ENCODE measurements at places on chromosomes 16 and 17.

DNA sequence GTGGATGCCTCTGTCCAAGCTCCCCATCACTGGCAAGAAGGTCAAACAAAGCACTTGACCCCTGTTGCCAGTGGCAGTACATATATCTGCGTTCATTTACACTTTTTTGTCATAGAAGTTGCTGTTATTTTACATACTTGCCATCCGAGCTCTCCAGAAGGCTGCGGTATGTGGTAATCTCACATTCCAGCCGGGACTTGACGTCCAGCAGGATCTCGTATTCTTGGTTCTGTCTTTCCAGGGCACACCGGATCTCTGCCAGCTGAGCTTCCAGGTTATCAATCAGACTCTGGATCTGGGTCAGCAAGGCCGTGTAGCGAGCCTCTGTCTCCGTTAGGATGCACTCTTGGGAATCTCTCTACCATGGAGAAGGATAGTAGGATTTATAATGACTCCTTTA is 6.6 kb downstream of the KRT39 start:
- DNase-seq: no peak

- DNase-seq: no peak
These were observed 47.9 kb downstream of the RAB11FIP3 start for GRCh38 chr16:473046-474043.

GRCh38 chr16:11169641-11170040 is 86.4 kb downstream of the SOCS1 start:
- no peak for DNase-seq

DNA sequence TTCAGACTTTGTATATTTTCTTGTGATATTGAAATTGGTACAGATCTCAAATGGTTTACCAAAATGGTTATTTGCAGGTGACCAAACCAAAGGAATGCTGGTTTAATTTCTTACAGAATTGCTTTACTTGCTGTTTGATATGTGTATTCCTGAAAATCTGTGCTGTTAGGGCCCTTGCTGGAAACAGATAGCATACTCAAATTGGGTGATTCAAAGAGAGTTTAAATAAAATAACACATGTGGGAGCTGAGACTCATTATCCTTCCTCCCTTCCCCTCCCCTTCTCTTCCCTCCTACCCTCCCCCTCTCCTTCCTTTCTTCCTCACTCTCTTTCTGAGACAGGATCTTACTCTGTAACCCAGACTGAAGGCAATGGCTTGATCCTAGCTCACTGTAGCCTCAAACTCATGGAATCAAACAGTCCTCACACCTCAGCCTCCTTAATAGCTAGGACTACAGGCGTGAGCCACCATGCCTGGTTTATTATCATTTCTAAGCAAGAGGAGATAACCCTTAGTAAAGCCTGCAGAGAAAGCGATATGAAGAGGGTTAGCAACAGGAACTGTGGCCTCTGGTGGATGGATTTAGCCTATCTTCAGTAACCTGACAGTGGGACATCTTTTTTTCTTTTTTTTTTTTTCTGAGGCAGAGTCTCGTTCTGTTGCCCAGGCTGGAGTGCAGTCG is 141.9 kb downstream of the BCAS3 start:
- DNase-seq: no peak

GRCh38 chr17:44970136-44970741 is 2.1 kb upstream of the C1QL1 start:
- no peak for DNase-seq

DNA sequence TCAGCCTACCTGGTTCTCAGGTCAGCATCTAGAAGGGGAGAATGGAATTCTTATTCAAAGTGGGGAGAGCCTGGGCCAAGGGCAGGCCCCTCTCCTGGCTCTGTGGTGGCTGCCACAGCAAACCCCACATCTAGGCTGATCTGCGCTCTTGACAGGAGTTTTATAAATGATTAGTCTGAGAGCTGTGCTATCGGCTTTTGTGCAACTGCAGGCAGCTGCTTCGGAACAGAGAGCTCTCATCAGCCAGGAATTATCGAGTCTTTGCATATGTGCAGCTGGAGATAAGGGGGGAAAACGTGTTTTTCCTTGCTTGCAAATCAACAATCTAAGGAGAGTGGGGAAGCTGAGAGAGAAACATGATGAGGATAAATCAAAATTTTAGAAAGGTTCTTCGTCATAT is 91.7 kb downstream of the HS3ST3A1 start:
- no peak for DNase-seq

DNA sequence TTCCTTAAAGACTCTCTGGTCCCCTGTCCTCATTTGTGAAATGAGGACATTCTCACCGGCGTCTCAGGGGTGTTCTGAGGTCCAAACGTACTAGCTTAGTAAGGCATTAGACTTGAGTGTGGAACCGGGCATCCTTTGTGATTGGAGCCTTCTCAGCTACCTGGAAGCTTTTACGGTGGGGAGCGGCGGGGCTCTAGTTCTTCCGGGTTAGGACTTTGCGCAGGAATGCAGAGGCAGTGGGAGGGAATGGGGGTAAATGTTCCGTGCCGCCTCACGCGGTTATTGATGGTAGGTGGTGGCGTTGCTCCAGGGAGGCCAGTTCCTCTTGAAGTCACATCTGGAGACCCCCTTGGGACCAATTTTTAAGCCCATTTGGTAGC is 113.6 kb downstream of the SNX29 start:
- DNase-seq: no peak

- no peak for DNase-seq
These were observed 20.1 kb upstream of the CLEC19A start for GRCh38 chr16:19265380-19265930.

DNA sequence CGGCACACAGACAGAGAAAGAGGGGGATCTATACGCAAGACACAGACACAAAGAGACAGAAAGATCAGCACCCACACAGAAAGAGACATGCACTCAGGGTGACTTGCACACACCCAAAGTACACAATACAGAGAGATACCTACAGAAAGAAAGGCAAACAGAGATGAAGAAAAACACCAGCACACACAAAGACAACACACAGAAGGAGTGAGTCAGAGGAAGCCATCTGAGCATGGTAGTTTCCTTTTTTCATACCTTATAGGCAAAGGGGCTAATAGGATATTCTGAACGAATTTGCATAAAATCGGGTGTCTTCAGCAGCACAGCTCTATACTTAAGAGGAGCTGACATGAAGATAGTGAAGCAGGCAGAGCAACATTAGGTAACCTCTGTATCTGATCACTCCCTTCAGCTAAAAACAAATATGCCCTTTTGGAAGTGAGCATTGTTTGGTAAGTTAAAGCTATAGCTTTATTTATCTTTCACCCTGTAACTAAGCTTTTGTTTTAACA is 198.6 kb downstream of the AATF start:
- peak; percentile 40 for DNase-seq

- DNase-seq: no peak
These were observed 18.8 kb downstream of the GSE1 start for GRCh38 chr16:85631802-85632393.

GRCh38 chr17:82767041-82767754 is 15.3 kb downstream of the TBCD start:
- peak; percentile 71 for DNase-seq

DNA sequence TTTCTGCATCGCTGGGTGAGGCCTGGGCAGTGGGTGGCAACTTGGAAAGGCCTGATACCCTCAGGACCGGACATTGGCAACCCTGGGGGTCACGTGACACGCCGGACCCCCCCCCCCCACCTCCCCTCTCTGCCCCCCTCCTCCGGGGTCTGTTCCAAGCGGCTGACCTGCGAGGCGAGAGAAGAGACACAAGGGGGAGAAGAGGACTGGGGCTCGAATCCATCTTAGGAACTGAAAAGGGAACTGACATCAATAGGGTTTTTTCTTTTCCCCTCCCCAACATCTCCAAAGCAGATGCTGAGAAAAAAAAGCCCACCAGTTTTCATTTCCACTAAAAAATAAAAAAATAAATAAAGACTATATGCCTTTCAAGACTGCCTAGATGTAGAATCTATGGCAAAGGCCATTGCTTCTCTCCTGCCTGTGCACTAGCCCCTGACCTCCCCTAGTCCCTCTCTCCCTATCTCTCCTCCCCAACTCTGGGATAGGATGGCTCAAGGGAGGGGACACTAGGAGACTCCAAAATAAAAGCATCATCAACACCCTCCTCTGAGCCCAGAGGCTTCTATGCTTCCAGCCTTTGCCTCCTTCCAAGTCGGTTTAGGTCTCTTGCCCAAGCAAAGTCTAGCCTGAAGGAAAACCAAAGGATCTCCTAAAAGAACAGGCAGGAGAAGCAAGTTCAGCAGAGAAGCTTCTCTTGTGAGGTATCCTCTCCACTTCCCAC is 7.7 kb upstream of the HOXB2 start:
- DNase-seq: no peak

DNA sequence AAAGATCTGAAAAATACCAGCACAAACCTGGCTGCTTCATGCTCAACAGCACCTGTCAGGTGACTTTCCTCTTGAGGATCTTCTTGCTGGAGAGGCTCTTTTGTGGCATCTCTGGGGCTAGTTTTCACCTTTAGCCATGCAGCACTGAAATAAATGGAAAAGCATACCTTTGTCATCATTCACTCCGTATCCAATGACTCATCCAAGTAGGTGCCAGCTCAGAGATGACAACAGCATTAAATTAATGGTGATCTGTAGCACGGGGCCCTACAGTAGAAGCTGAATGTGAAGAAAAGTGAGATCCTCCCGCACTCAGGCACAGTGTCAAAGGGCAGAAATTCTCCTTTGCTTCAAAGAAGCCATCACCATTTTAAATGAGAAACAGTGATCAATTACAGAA is 32.2 kb downstream of the KIAA0753 start:
- DNase-seq: no peak

DNA sequence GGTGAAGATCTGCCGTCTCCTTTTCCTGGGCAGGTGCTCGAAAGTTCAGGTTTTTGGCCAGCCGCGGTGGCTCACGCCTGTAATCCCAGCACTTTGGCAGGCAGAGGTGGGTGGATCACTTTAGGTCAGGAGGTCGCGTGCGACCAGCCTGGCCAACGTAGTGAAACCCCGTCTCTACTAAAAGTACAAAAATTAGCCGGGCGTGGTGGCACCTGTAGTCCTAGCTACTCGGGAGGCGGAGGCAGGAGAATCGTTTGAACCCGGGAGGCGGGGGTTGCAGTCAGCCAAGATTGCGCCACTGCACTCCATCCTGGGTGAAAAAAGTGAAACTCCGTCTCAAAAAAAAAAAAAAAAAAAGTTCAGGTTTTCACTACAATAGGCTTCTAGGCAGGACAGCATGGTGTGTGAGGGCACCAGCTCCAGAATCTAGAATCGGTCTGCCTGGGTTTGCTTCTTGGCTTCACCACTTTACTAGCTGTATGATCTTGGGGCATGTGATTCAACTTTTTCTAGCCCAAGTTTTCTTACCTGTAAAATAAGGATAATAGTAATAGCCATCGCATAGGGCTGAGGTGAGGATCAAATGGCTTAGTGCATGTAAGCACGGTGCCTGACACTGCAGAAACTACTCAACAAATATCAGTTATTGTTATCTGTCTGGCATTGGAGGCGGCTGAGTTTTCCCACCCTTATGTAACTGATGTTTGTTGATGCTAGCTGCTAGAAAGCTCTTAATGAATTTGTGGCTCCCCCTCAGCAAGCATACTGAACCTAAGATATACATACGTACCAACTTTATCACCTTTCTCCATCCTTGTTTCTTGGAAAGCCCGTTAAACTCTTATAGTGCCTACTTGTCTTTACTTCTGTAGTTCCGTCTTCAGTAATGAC is 1.3 kb downstream of the PSMD12 start:
- DNase-seq: no peak

GRCh38 chr17:56393156-56393555 is 200.3 kb upstream of the NOG start:
- no peak for DNase-seq

- no peak for DNase-seq
These were observed 96.5 kb downstream of the ABCC1 start for GRCh38 chr16:16045879-16046278.

DNA sequence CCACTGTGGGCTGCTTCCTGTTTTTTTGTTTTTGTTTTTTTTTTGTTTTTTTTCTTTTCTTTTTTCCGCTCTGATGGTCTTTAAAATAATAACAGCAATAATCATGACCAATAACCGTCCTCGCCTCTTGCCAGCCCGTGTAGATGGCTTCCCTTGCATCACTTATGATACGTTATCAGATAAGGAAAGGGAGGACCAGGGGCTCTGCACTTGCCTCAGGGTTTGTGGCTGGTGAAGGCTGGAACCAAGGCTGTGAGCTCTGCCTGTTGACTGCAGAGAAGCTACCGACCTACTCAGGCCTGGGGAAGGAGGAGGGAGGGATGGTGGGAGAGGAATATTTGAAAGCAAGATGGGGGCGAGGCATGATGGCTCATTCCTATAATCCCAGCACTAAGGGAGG is 114.0 kb upstream of the SDK2 start:
- no peak for DNase-seq

DNA sequence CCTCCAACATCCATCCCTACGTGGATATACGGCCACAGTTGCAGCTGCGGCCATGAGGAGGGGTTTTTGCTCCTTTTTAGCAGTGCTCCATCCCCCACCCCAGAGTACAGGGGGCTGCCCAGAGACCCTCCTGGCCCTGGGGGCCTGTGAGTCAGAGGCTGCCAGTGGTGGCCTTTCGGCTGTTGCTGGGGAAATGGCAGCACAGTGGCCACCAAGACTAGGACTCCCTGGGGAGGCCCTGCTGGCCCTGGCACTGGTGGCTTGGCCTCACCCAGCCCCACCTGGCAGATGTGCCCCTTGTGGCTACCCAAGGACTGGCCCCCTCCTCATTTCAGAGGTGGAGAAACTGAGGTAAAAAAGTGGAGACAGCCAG is 29.1 kb downstream of the RAI1 start:
- DNase-seq: no peak

DNA sequence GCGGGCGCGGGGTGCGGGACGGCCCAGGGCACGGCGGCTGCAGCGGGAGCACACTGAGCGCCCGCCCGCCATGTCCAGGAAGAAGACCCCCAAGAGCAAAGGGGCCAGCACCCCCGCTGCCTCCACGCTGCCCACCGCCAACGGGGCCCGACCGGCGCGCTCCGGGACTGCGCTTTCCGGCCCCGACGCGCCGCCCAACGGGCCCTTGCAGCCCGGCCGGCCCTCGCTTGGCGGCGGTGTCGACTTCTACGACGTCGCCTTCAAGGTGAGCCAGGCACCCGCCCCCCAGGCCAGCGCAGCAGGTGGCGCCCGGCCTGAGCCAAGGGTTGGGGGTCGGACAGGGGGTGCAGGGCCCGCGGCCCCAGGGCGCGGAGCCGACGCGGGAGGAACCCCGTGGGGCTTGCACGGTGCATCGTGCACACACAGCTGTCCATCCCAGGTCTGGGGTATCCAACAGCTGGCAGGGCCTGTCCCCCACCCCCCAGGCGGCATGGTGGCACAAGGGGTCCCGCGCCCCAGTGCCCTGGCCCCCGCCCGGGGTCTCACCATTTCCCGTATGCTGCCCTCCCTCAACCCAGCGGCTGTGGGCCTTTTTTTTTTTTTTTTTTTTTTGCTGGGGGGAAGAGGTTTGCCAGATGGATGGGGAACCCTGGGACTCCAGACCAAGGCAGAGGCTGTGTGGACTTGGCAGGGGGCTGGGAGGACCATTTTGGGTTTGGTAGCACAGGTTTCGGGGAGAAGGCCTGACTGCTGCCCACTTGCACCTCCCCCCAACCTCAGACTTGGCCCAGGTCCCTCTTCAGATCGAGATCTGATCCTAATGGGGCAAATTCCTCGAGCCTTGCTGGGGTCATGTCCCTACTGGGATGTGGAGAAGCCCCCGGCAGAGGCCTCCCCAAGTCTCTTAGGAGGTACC is 547 bp downstream of the RAB26 start:
- DNase-seq: peak; percentile 50

- no peak for DNase-seq
These were observed 17.7 kb downstream of the CARD14 start for GRCh38 chr17:80187515-80187941.

- DNase-seq: no peak
These were observed 89.8 kb downstream of the PMP22 start for GRCh38 chr17:15175356-15175755.
